ENCODE measurements at places on chromosomes 1 and 21.

GRCh38 chr1:30386156-30386926 is 337.0 kb downstream of the MATN1 start:
- DNase-seq: no peak

DNA sequence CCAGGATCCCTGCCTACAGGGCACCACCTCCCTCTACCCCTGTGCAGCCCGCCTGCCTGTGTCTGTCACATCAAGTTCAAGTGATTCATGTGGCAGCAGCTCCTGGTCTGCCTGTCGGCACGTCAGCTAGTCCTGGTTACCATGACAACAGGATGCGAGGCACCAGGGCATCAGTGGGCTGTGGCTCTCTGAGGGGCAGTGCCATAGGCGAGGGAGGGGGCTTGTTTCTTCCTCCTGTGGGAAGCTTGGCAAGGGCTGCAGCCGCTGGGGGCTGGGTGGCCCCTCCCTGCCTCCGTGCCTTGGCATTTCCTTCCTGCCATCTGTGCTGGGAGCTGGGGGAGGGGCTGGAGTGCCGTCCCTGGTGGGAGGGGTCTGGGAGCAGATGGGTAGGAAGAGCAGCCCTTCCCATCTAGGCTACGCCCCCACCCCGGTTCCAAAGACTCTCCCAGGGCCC is 43.1 kb downstream of the FOXO6 start:
- no peak for DNase-seq

DNA sequence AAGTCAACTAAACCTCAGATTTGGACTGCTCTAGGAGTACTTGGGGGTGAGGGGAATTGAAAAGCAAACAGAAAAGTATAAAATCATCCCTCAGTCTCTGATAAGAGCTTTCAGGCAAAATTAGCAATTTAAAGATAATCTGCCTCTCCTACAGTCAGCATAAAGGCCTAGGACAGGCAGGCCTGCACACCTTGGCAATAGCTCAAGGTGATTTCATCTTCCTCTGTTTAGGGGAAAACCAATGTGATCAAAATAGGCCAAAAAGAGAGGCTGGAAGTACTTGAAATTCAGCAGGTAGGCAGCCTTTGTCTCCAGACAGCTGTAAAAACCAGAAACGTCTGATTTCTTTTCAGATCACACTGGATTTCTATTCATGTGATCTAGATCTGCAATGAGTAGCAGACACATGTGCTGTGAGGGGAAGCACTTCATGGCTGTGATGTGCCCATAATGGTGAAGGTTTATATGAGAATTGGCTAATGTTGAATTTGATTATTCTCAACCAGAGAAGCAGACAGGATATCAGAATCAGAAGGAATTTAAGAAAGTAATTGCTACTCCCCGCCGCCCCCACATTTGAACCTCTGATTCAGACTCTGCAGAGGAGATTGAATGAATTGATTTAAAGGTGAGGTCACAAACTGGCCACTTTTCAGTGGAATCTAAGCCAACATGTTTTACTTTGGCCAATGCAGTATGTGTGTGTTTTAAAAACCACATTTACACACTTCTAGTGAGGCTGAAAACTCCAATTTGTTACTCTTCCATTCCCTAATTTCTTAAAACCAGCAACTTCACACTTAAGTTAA is 45.8 kb upstream of the DNASE2B start:
- DNase-seq: no peak

DNA sequence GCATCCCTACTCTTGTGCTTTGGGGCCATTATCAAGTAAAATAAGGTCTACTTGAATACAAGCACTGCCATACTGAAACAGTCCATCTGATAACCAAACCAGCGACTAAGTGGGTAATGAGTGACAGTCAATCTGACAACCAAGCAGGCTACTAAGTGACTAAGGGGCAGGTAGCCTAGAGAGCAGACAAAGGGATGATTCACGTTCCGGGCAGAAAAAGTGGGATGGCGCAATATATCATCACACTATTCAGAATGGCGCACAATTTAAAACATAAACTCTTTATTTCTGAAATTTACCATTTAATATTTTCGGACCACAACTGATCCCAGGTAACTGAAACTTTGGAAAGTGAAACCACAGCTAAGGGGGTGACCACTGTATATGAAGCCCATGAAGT is 17.7 kb downstream of the NGF start:
- no peak for DNase-seq

DNA sequence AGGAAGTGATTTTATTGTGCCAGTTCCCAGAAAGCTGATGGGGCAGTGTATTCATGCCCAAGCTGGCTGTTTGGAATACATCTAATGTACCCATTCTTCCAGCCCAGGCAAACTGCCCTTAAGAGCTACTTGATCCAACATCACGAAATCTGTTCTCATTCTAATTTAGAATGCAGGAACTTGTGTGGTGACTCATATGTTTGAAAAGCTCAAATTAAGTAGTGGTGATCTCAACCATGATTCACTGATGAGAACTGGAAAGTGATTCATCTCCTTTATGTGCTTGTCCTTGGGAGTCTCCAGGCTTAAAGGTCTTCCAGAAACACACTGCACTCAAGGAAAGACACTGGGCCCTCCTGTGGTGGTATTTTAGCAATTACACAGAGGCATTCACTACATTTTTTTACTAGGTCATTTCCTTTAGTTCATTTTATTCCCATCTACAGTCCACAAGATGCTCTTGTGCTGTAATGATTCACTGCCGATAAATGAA is 65.4 kb downstream of the RPE65 start:
- peak; percentile 98 for DNase-seq

DNA sequence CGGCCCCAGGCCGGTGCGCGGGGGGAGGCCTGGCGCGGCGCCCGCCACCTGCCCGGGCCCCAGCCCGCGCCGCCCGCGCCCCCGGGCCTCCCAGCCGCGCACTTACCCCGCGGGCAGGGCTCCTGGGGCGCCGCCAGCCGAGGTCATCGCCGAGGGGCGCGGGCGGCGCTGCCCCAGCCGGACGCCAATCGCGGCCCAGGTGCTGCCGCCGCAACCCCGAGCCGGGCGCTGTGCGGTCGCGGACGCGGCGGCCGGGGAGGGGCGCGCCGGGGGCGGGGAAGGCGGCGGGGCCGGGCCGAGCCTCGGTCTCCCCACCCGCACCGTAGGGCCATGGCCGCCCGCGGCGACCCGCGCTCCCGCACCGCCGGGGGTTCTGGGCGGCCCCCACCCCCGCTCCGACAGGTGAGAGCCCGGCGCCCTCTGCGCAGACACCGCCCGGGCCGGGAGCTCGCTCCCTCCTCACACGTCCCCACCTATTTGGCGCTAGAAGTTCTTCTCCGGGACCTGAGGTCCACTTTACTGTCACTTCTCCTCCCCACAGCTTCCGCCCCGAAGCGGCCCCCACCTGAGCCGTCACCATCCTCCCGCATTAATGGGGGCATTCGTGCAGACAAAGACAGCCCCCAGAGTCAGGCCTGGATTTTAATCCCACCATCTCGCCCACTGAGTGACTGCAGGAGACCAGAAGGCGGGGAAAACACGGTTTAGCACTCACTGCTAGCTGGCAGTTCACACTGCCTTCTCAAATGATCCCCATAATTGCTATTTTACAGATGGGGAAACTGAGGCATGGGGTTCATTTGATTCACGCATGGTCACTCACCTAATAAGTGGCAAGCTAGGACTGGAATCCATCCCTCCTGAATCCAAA is at the start of gene TTC39A:
TTC39A (minus strand) TSS at position 232 of the 871 bp plus-strand sequence; CDS start at position 147, 85 bp downstream.
- DNase-seq: no peak

- DNase-seq: no peak
Observed at GRCh38 chr1:49841767-49842166, 182.0 kb downstream of the AGBL4 start.

- DNase-seq: no peak
Observed at GRCh38 chr1:28412731-28413130, 43.2 kb downstream of the PHACTR4 start.

DNA sequence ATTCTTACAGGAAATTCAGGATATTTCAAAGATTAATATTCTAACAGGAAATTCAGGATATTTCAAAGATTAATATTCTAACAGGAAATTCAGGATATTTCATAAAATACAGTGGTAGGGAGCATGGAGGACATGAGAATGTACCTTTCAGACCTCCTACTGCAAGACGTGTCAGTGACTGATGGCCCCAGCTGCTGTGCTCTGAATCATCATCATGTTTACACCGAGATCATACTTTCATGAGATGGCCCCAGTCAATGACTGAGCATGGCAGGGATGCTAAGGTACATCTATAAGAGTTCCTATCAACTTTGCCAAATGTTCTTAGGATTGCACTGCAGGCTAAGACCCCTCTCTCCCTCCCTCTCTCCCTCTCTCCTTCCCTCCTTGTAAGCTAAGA is 69.0 kb downstream of the HFM1 start:
- no peak for DNase-seq

- DNase-seq: no peak
Observed at GRCh38 chr1:168092566-168093355, 44.0 kb downstream of the GPR161 start.

DNA sequence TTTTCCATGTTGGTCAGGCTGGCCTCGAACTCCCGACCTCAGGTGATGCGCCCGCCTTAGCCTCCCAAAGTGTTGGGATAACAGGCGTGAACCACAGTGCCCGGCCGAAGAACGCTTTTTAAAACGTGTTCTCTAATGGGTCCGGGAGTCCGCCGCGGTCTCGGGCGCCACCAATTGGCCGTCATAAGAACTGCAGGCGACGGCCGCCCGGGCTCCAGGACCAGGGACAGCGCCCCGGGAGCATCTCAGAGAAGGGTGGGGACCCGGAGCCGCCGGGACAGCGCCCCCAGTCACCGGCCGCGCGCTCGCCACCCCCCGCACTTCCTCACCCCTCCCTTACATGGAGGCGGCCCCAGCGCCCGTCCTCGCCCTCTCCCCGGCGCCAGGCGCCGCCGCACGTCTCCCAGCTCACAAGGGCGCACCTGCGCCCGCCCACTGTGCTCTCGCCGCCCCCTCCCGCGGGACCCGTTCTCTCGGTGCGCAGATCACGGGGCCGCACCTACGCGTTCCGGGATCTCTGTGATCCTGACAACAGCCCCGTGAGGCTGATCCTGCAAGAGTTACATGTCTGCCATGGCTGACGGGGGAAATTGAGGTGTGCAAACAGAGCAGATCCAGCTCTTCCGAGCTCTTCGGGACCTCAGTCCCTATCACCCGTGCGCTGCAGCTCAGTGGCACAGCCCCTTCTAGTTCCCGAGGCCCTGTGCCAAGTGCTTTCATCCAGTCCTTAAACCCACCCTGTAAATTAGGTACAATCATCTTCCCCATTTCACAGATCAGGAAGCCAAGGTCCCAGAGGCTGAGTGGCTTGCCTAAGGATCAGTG is 9.8 kb downstream of the RAP1GAP start:
- DNase-seq: no peak

DNA sequence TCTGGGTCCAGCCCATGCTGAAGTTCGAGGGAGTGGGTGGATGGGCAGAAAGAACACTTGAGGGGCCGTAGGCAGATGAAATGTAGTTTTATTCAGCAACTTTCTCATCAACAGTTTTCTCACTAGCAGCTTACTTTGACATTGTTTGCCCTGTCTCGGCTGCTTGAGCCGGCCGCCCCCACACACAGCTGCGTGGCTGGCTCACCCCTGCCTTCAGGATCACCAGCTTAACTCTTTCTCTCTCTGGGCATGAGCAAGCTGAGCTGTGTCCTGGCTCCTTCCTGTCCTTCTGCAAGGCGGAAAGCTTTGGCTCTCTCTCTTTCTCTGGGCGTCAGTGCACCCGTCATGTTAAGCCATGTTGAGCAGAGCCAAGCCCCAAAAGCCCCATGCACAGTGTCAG is 104.4 kb upstream of the GNG12 start:
- DNase-seq: no peak

GRCh38 chr1:41435570-41436178 is 48.8 kb downstream of the EDN2 start:
- no peak for DNase-seq

GRCh38 chr1:157106813-157107189 is 7.2 kb upstream of the ETV3L start:
- DNase-seq: no peak

DNA sequence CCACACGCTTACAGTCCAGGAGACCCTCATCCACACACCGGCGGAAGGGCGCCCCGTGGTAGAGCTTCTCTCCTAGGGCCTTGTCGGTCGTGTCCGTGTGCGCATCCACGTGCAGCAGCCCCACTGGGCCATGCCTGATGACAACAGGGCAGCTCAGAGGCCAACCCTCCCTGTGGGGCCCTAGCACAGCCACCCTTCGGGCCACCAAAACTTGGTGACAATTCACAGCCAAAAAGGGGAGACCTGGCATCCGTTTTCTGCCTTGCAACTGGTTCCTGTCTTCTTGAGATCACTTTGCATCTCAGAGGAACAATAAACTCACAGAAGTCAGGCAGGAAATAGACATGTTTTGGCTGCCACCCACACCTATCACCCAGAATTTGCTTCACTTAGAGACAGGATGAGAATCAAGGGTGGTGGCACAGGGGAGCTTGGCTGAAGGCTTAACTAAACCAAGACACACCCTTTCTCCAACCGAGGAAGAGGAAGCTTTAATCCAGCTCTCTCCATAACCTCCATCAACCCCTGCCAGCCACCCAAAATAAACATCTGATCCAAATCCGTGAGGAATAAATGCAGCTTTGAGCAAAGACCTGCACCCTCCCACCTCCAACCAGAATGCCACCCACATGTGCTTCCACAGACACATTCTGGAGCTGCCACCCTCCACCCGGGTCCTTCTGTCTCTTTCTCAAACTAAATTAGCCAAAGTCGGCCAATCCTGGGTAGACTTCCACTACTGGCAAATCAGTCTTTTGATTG is 5.7 kb downstream of the AGMAT start:
- no peak for DNase-seq

DNA sequence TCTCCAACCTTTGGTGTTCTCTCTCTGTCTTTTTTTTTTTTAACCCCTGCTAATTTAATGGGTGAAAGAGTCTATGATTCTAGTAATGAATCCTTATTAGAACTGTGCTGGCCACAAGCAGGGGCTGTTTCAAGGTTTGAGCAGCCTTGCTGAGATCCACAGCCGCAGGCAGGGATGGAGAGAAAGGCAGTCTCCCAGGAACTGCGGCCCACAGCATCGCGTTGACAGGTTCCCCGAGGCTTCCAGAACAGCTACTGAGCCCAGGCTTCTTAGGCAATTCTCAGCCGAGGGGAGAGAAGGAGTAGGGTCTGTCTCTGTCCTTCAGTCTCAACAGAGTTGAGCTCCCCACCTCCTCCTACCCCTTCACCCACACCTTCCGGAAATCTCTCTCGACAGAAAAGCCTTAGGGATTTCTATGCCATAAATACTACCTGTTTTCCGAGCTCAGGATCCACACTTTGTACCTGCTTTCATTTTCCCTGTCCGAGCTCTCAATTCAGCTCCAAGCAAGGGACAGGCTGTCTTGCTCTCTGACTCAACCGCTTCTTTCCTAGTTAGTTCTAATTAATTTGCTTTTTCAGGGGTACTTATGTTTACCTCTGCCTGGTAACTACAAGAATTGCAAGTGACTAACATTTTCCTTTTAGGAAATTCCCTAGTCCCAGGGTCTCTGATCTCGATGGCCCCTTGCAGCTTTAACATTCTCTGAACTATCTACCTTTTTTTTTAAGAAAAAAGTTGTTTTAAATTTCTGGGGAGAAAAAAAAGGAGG is 6.7 kb upstream of the CASZ1 start:
- no peak for DNase-seq
